Activated CD4-positive, alpha-beta T cell treated with anti-CD3 and anti-CD28 coated beads, Interleukin-2, Interleukin-4, amounts not matched to agents 100 ng/mL and 50 ng/mL, durations not matched to agents 16 hours and 8 hours (primary cell): ENCODE measurements at places on chromosomes 2 and 18.
A peak's percentile ranks its signal among the peaks of the same experiment; 100 is the strongest.

- DNase-seq: no peak
These were observed 69.5 kb downstream of the TPGS2 start for GRCh38 chr18:36759167-36759776.

GRCh38 chr2:174350018-174350417, 15.3 kb downstream of the SP9 start:
- DNase-seq: no peak

- no peak for DNase-seq
These were observed 53.9 kb downstream of the RTTN start for GRCh38 chr18:70151614-70152013.

- peak; percentile 11 for DNase-seq
These were observed 83.9 kb downstream of the PDK1 start for GRCh38 chr2:172639823-172640222.

DNA sequence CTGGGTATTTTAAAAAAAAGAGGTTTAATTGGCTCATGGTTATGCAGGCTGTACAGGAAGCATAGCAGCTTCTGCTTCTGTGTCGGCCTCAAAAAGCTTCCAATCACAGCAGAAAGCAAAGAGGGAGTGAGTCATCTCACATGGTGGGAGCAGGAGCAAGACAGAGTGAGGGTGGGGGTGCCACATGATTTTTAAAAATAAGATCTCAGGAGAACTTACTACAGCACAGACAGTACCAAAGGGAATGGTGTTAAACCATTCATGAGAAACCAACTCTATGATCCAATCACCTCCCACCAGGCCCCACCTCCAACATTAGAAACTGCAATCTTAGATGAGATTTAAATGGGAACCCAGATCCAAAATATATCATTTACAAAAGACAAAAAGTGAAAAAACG, 14.6 kb downstream of the ZNF519 start:
- DNase-seq: no peak

DNA sequence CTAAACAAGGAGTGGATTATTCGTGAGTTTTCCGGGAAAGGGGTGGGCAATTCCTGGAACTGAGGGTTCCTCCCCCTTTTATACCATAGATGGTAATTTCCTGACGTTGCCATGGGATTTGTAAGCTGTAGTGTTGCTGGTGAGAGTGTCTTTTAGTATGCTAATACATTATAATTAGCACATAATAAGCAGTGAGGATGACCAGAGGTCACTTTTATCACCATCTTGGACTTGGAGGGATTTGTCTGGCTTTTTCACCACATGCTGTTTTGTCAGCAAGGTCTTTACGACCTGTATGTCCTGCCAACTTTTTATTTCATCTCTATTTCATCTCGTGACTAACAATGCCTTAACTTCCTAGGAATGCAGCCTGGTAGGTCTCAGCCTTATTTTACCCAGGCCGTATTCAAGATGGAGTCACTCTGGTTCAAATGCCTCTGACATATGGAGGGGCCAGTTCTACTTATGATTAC, 124.8 kb upstream of the B3GNT2 start:
- DNase-seq: no peak

DNA sequence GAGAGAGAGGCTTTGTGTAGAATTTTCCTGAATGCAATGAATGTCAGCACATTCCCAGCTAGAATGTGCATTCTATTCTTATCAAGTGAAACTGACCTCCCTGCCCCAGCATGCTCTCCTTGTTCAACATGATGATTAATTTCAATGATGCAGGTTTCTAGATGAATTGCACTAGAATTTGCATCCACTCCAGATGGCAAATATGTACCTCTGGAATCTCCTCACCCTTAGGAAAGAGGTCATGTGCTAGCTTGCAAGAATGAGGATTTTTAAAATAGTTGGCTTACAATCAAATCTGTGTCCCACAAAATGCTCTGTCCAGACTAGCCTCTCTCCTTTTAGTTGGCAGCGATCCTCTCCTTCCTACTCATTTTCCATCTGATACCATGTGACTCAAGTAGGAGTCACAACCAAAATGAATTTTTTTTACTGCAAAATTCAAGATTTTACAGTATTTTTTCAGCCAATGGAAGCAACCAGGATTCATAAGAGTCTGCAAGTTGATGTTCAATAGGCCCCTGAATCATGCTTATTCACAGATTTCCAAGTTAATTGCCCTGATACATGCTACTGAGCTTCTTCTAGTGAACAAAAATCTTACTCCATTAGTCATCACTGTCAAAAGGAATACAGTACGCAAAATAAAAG, 21.0 kb upstream of the STAT4 start:
- DNase-seq: no peak

- no peak for DNase-seq
These were observed 1272.2 kb upstream of the ACVR2A start for GRCh38 chr2:146572598-146572997.

DNA sequence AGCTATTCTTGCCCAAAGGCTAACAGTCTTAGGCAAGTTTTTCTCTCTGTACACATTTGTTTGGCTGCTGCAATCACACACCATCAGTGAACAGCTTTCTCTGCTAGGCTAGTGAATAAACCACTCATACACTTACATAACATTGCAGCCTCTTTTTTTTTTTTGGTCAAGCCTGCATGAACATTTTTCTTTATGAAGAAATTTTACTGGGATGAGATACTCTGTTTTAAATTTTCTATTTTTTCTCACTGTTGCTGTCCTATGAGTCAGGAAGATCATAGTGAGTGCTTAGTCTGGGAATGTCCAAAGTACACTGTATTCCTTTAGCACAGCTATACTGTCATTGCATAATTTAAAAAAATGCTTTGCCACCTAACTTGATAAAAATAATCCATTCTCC, 58.5 kb downstream of the ROCK1 start:
- no peak for DNase-seq

- no peak for DNase-seq
These were observed 166.8 kb downstream of the ANKRD30B start for GRCh38 chr18:14914771-14915170.

DNA sequence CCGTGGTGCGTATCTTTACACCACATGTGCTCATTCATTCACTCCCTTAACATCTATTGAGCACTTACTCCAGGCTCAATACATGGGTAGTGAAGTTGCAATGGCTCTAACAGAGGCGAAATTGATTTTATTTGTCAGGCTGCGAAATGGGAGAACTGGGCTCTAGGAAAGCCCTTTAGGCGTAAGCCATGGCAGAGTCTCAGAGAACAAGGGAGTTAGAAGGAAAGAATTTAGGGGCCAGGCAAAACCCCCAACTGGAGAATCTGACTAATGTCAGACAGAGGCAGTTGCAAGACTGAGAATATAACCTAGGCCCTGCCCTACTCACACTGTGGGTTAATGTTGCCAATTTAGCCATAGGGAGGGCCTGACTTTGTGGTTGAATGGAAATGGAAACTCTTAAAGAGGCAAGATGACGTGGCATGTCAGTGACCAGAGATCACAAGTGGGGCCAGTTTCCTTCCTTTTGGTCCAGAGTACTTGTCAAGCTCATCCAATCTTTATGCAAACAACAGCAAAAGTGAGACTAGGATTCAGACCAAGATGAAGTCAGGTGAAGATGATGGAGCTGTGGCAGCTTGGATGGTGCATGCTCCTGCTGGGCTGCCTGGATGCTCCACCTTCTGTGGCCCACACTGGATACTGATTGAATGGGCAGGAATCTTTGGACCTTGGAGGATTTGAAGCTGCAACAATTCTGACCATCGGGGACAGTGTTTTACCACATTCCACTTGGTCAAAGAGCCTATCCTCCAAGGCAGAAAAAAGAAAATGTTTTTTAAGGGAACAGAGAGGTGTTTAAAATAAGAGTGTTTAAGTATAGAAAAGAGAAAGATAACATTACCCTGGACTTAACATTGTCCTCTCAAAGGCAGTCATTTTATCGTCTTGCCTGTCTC, 92.2 kb downstream of the CAPN13 start:
- DNase-seq: peak; percentile 43

- DNase-seq: no peak
These were observed 134.5 kb downstream of the MEIS1 start for GRCh38 chr2:66569321-66569851.

- DNase-seq: no peak
These were observed 14.1 kb upstream of the MSH2 start for GRCh38 chr2:47388888-47389287.

DNA sequence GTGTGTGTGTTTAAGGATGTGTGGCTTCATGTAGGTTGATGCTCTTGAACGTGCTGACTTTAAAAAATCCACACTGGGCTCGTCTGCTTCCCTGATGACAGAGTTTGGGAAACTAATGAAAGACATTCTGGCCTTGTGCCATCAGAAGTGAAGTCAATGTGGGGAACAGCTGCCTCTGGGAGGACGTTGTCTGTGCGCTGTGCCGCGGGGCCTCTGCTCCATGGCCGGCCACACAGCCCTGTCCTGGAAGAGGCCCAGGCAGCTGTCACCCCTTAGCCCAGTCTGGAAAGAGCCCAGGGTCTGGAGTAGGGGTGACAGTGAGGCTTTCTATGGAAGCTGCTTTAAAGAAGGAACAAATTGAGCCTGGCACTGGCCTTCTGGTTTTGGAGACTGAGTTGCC, 155.8 kb downstream of the SH3RF3 start:
- DNase-seq: no peak
